ENCODE measurements at places on chromosomes 16 and 17.
A peak's percentile ranks its signal among the peaks of the same experiment; 100 is the strongest.

- DNase-seq: no peak
Measured at GRCh38 chr17:9211133-9211765, 189.9 kb downstream of the NTN1 start.

GRCh38 chr16:82631701-82632685 lies 5.2 kb downstream of the CDH13 start:
- DNase-seq: no peak

DNA sequence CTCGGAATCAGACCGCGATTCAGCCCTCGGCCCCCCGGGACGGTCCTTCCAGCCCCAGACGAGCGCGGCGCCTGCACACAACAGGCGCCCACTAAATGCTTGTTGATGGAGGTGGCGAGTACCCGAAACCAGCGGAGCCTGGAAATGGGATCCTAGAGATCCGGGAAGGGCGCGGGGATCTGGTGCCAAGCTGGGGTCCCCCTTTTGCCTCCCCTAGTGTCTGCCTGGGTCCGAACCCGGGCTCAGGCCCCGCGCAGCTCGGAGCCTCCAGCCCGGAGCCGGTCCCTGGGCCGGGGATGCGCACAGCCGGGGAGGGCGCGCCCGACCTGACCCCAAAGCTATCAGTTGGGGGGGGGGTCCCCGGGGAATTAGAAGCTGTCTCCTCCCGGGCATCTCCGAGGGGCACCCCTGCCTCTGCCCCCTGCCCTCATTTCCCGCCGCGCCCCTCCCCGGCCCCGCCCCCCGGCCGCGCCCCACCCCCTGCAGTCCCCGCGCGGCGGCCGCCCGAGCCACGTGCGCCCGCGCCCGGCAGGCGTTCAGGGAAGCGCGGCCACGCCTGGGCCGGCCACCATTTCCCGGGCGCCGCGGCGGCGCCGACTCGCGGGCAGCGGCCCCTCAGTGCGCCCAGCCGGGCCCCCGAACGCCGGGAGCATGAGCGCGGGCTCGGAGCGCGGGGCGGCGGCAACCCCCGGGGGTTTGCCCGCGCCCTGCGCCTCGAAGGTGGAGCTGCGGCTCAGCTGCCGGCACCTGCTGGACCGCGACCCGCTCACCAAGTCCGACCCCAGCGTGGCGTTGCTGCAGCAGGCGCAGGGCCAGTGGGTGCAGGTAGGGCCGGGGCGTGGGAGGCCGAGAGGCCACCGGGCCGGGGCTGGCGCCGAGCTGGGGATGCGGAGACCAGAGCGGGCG lies at the start of gene CPNE7:
CPNE7 (plus strand) TSS at position 512 of the 906 bp plus-strand sequence; CDS start at position 652, 140 bp downstream.
- peak; percentile 7 for DNase-seq

- DNase-seq: no peak
Measured at GRCh38 chr17:80006339-80006720, 29.3 kb downstream of the TBC1D16 start.

- no peak for DNase-seq
Measured at GRCh38 chr17:19654896-19655295, 6.3 kb downstream of the ALDH3A2 start.

DNA sequence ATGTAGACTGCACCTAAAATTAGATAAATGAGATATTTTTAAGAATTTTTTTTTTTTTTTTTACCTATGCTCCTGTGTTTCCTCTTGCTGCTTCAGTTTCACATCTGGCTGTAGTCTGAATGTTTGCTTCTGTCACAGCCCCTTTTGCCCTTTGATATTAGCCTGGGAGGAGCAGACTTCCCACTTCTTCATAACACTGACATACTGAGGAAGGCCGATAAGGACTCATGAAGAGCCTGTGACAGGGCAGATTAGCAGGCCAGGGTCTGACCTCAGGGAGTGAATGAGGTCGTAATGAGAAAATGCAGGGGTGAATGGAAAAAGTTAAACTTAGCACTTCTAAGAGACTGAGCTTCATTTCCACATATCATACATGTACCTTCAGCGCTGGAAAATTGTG lies at the start of gene SLFN14:
SLFN14 (minus strand) TSS at position 117 of the 400 bp plus-strand sequence. CDS start 2,757 bp downstream, outside the sequence.
- DNase-seq: no peak

DNA sequence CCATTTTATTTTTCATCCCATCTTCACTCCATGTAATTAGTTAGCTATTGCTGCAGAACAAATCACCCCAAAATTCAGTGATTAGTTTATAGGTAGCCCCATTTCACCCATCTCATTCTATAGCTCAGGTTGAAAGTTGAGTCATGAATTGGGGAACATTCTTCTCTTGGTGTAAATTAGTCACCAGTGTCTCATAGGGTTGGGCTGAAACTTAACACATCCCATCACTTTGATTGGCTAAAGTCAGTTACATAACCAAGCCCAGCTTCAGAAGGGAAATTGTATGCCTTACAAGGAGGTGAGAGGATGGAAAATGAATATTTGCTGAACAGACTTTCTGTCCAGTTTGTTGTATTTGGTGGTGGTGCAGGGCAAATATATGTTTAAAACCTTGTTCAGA lies 477.5 kb downstream of the WWOX start:
- DNase-seq: no peak

DNA sequence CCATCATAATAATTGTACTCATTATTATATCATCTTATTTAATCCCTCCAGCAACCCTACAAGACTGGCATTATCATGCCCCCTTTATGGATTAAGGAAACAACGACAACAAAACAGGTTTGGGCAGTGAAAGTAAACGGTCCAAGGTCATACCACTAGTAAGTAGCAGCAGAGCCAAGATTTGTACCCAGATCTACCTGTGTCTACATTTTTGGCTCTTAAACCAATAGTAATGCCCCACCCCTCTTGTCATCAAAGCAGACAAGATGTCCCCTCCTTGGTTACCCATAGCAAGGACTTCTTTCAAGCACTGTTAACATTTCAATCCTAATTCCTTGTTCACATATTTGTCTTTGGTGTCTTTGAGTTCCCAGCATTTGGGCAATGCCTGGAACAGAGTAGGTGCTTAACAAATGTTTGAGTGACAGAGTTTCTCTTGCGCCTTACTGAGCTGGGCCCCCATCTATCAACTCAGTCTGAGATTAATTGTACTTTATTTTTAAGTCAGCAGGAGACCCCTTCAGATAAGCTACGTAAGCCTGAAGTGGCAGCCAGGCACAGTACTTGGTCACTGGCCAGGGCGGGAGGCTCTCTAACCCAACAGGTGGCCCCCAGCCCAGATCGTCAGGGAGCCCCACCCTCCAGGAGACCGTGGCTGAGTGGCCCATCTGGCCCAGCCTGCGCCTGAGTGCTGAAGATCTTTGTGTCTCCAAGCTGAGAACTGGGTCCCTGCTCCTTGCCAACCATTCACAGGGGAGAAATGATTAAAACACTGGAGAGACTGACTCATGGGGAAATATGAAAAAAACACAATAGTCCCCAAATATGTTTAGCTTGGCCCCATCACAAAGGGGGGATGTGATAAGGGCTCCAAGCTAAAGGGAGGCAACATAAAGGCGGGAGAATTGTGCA lies 75.8 kb downstream of the AXIN2 start:
- no peak for DNase-seq

DNA sequence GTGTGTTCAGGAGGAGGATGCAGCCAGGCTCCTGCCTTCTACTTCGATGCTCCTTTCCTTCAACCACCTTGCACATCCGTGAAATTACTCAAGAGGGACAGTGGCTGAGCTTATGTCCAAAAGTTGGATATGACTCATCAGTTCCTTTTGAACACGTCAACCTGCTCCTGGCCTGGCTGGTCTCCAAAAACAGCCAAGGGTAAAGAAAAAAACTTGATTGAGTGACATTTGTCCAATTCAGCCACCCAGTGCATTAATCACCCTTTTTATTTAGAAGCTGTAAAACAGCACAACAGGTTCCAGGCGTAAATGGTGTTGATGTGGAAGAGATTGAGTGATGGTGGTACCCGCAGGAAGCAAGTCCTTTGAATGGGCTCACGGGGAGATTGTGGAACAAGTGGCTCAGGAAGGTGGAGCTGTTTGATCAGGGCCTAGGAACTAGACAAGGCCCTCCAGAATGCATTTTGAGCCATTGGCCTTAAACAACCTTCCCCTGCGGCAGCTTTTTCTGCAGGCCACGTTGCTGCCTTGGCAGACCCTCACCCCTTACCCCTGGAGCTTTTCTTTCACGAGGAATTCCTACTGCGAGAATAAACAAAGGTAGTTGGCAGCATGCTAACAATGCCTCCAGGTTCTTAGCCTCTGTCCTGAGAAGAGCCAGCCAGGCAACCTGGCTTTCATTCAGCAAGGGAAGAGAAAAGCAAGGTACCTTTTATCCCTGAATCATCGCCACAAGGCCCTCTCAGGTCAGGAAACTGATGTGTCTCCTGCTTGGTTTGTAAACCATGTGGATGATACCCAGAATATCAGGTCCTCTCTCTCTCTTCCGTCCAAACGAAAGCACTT lies 173.3 kb upstream of the CACNG5 start:
- no peak for DNase-seq

DNA sequence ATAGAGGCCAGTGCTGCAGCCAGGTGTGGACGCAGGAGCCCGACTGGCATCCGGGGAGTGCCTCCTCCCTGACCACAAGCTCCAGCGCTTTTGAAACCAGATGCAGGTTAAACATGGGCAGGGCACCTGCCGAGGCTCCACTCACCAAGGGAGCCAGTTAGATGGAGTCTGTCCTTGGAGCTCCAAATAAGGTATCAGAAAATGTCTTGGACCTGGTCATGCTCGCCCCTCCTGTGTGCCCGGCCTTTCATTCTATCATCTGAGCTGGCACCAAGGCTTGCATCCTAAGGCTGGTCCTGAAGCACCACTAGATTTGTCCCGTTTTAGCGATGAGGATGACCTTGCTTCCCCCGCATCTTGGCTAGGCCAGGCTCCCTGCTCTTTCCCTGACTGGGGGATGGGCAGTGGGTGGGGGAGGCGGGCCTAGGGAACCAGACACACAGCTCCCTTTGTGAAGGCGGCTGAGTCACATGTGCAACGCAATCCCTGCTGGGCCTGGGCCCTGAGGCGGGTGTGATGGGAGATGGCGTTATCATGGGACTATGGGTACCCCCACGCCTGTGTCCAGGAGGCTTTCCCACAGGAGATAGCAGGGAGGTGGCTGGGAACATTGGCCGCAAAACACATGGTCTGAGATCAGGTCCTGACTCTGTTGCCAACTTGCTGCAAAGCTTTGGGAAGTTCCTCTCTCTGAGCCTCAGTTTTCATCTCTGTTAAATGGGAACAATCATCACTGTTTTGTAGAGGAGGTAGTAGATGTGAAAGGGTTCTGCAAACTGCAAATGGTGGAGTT lies 5.0 kb upstream of the ADGRG1 start:
- DNase-seq: no peak

- peak; percentile 81 for DNase-seq
Measured at GRCh38 chr17:7136266-7136877, 21.8 kb upstream of the ASGR2 start.

- DNase-seq: no peak
Measured at GRCh38 chr16:6111390-6111789, 1013.8 kb upstream of the EEF2KMT start.

- DNase-seq: peak; percentile 74
Measured at GRCh38 chr17:76725580-76726230, 701 bp downstream of the JMJD6 start.

- DNase-seq: no peak
Measured at GRCh38 chr16:16176328-16176727, 47.0 kb downstream of the ABCC6 start.

DNA sequence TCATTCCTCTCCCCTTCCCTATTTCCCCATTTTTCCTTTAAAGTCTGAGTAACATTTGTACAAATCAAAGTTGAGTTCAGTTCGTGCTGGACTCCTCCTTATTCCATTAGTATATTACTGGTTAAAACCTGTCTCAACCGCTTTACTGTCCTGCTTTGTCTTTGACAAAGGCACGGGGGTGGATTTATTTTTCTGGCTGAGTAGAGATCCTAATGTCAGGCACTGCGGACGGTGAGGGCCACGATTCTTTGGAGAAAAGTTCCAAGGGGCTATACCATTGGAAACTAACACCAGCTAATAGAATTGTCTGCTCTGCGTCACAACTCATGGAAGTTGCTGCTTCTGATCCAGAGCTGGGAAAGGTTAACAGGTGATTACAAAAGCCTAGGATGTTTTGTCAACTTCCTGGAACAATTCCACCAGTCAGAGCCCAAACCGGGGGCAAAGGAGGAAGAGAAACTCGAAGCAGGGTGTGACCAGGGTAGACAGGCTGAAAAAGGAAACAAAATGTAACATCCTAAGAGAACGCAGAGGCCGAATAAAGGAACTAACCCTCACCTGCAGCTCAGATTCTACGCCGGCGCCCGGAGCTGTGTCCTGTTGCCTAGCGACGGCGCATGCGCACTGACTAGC lies 12.4 kb downstream of the TAT start:
- no peak for DNase-seq

GRCh38 chr16:1977875-1978268 lies 3.4 kb downstream of the NOXO1 start:
- DNase-seq: no peak

GRCh38 chr17:21019976-21020586 lies 22.7 kb downstream of the USP22 start:
- peak; percentile 59 for DNase-seq

- DNase-seq: no peak
Measured at GRCh38 chr16:66509576-66509975, 40.3 kb downstream of the TK2 start.

DNA sequence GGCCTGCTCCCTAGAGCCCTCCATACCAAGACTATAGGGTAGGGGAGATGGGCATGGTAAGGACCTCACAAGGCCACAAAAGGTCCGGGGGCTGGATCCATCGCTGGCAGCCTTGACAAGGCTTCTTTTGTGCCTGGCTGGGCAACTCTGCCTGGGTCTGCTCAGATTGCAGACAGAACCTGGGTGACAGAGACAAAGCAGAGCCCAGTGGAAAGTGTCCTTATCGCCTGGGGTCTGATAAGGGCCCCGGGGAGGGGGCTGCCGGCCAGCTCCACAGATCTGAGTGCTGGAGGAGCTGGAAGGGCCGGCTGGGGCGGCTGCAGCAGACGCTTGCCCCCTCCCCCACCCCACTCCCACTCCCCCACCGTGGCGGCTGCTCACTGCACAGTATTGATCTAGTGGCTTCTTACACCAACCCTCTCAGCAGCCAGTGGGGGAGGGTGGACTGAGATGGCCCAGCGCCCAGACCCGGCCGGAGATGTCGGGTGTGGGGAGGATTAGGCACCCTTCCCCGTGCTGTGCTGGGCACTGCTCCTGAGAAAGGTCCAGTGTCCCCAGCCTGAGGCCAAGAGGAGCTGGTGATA lies 7.2 kb downstream of the MMP15 start:
- DNase-seq: no peak

DNA sequence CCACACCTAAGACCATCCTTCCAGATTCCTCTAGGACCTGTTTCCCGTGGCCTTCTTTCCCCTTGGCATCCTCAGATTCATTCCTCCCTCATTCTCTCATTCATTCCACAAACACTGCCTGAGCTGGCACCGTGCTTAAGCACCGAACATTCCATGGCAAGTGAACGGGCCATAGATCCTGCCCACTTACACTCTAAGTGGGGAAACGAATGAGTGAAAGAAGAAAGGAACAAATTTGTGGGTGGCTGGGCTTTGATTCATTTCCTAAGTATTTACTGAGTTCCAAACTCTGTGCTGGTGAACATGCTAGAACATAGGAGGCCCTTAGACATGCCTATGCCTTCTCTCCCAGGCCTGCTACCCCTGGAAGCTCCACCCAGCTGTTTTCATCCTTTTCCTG lies 30.0 kb downstream of the SRCIN1 start:
- DNase-seq: no peak

DNA sequence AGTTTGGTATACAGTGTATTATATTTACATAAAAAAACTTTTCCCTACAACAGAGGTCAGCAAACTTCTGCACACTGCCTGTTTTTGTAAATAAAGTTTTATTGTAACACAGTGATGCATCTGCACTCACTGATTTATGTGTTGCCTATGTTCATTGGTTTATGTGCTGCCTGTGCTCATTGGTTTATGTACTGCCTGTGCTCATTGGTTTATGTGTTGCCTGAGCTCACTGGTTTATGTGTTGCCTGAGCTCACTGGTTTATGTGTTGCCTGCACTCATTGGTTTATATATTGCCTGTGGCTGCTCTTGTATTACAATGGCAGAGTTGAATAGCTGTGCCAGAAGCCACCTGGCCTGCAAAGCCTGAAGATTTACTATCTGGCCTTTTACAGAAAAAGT lies 81.6 kb downstream of the MYH11 start:
- DNase-seq: no peak
